ENCODE measurements at places on chromosomes 2 and 18.

- DNase-seq: peak; percentile 84
These were observed 164.6 kb downstream of the TMEM247 start for GRCh38 chr2:46643951-46644350.

DNA sequence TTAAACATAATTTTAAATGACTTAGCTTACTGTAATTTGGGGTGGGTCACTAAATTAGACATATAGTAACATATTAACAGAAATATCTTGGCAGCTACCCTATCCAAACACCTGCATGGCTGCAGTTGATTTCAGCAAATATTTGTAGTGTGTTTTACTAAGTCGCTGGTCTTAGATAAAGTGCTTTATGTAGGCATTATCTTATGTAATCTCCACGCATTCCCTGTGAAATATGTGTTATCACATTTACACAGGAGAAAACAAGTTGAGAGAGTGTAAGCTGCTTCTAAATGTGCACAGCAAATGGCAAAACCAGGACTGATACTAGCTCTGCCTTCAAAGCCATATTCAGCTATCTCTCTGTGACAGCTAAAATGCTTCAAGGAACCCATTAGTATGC lies 72.0 kb downstream of the NYAP2 start:
- DNase-seq: no peak

DNA sequence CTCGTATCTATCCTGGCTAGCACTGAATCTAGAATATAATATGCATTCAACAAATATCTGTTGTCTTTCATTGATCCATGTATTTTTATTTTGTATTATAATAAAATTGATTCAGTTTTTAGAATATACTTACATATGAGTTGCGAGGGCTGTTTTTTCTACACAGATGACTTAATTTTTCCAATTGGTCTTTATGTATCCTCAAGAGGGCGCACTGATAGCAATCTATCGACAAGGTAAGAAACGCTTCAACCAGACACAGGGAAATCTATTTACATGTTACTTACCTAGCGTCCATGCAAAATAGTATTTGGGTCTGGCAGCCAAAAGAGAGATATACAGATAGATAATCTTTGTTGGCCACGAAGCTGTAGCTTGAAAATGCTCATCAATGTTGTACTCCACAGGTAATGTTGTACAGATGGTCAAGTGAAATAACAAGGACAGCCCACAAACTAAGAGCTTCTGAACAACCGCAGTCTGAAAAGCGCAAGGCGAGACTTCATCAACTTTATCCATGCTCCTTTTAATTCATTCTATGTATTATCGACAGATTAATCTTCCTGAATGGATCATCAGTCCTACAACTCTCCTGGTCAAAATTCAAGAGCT lies 35.5 kb upstream of the KIDINS220 start:
- peak; percentile 67 for DNase-seq

GRCh38 chr2:231238689-231239088 lies 40.3 kb downstream of the ARMC9 start:
- DNase-seq: no peak

GRCh38 chr2:142877216-142877838 lies at the start of gene KYNU:
KYNU (plus strand) TSS chr2:142877664; CDS start chr2:142885368, 7,704 bp downstream.
- DNase-seq: peak; percentile 33

DNA sequence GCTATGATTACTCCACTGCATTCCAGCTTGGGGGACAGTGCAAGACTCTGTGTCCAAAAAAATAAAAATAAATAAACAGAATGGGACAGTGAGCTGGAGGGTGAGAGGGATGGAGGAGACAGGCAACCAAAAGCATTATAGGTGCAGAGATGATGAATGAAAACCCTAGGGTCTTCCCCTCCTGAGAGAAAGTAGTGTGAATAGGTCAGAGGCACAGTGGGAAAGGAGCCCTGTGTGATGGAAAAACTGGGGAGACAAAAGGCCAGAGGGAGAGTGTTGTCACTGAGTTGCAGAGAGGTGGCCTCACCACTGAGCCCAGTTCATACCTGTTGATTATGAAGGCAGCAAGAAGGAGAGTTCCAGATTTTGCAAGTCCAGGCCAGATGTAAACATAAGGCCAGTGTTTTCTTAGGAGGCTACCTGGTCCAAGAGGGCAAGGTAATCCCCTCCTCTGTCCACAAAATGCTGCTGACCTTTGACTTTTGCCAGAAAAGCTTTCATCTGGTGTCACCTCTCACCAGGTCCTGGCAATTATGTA lies 17.6 kb upstream of the AGFG1 start:
- DNase-seq: no peak

DNA sequence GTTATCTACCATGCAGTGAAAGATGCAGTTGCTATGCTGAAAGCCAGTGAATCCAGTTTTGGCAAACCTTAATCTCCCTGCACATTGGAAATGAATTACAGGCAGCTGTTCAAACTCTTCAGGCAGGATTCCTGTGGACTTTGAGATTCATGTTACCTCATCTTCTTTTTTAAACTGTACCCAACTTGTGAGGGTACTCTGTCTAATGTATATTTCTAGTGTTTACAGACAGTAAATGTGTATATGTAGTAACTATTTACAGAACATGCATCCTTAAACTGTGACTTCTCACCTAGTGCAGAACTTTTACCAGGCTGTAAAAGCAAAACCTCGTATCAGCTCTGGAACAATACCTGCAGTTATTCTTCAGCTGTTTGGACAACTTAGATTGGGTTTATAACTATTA lies 50.9 kb downstream of the KDM3A start:
- DNase-seq: no peak

DNA sequence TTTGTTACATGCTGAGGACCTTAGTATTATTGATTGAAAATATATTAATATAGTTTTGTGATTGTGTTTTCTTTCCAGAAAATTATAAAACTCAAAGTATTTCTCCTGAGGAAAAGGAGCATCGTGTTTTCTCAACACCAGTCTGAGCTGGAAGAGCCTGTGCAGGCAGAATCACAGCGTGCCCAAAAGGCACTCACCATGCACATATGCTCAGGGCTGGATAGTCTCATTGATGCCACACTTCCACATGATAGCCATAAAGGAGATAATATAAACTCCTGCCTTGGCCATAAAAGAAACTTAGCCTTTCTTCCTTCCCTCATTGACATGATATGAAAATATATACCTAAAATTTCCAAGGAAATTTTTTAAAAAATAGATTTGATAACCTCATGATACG lies 4.0 kb downstream of the PDE1A start:
- DNase-seq: no peak

DNA sequence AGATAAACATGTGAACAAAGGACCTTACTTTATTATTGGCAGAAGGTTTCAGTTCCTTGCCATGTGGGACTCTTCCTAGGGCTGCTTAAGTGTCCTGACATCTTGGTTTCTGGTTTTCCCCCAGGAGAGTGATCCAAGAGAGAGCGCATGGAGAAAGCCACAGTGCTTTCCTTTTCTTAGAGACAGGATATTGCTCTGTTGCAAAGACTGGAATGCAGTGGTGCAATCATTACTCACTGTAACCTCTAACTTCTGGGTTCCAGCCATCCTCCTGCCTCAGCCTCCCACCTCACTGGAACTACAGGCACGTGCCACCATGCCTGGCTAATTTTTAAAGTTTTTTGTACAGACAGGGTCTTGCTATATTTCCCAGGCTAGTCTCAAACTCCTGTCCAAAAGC lies 38.1 kb upstream of the TCF7L1 start:
- DNase-seq: peak; percentile 50

GRCh38 chr2:65566617-65567016 lies 134.2 kb upstream of the SPRED2 start:
- DNase-seq: peak; percentile 19

DNA sequence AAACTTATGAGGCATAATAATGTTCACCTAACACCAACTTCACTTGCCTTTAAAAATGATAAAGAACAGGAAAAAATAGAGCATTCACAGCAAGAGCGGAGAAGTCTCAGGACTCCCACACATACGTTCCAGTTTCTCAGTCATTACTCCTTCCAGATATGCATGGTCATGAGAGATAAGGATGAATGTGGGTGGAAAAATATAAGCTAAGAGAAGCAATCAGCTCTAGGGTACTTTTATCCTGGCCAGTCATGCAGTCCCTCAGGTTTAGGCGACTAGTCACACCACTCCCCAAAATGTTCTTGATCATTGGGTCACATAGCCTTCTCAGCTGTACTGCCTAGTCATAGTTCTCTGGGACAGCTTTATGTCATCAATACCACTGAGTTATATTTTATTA lies 29.2 kb upstream of the CCDC178 start:
- DNase-seq: peak; percentile 19

GRCh38 chr2:88754585-88755320 lies 63.3 kb downstream of the RPIA start:
- no peak for DNase-seq

- no peak for DNase-seq
These were observed 52.9 kb downstream of the CRACDL start for GRCh38 chr2:98882971-98883779.

- no peak for DNase-seq
These were observed 439.5 kb downstream of the MEIS1 start for GRCh38 chr2:66874411-66874810.

GRCh38 chr2:231336700-231337099 lies 58.8 kb upstream of the B3GNT7 start:
- DNase-seq: no peak

- DNase-seq: no peak
These were observed 110.4 kb upstream of the SCN1A start for GRCh38 chr2:166238176-166238575.

- DNase-seq: peak; percentile 94
These were observed 4.6 kb downstream of the MBP start for GRCh38 chr18:77127769-77128671.

DNA sequence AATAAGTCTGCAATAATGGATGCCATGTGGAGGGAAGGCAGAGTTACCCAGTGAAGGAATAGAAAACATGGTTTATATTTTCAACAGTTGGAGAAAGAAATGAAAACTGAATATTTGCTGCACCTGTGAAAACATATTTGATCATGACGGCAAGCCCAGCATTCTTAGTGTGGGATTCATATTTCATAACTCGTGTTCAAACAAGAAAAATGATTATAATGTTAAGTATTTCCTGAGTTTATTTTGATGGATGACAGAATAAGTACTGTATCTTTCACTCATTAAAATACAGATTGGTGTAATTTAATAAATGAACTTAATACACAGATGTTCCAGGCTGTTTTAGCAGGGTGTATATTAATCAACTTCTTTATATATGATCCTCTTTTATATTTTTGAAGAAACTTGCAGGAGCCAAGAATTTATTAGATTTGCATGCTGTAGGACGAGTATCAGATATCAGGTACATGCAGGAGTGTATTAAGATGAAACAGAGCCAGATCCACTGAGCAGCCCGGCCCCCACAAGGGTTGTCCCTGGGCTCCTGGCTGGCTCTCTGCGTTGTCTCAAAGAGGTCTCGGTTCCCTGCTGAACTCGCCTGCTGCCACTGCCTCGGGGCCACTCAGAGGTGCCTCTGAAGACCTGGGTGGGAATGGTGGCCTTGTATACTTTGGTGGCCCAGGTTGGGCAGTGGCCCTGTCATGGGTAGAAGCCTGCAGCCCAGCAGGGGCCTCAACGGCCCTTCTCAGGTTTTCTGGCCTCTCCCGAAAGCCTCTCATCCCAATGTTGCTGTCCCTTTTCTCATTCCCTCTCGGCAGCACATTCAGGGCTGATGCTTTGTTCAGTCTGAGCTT lies 95.0 kb upstream of the LDAH start:
- no peak for DNase-seq

DNA sequence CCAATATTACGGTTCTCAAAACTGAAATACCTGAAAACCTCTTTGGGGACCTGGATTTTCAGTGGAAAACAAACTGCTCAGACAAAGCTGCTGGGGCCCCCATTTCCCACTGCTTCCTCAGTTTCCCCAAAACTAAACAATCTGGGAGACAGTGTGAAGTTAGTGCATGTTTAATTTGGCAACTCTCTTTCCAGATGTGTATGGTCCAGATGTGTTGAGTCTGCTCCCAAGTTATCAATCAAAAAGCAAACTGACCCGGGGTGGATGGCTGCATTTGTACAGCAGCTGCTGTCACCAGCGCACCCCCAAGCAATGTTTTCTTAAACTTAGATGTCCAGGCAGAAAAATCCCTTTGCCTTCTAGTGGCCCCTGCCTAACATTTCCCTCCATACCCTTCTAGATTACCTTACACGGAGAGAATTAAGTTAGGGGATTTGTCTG lies 136.9 kb downstream of the COPS8 start:
- DNase-seq: no peak

GRCh38 chr2:33275689-33276444 lies 200.6 kb upstream of the RASGRP3 start:
- peak; percentile 89 for DNase-seq

DNA sequence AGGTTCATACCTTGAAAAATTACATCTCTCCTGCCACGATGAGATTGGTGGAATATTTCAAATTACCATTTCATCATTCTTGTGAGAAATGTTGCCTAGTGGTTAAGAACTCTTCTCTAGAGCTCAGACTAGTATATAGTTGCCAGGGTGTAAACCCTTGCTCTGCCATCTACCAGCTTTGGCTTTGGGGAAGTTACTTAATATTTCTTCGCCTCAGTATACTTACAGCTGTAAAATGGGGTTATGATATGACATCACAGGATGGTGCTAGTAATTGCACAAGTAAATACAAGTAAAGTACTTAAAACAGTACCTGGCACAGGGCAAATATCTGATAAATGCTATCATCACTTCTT lies 1.5 kb downstream of the SPOPL start:
- DNase-seq: peak; percentile 35

DNA sequence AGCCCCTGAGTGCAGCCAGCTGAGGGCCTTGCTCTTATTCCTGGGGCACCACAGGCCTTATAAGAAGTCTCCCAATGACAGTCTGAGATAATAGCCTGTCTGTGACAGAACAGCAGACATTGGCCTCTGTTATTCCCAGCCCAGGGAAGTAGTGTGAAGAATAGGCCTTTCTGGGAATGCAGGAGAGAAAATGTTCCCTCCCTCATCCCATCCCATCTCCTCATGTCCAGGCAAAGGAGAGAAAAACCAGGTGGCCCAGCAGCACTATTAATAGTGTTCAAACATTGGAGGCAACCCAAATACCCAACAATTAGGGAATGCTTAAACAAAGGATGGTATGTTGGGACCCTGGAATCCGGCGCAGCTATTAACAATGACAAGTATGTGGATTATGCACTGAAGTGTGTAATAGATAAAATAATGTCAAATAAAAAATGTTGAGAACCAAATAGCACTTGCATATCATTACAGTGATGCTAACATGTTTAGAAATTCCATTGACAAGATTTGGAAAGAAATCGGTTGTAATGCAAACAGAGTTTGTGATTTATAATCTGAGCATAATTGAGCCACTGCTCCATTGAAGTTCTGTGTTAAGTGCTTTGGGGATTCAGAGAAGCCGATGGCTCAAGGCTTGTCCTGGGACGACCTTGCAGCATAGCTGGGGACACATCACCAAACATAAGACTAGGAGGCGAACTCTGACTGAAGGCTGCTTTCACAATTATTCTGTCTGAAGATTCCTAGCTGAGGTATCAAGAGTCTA lies 69.3 kb downstream of the LBH start:
- DNase-seq: no peak
